ENCODE measurements at places on chromosomes 5 and 9.

GRCh38 chr9:36690412-36691168 lies 117.9 kb downstream of the MELK start:
- DNase-seq: no peak
- no peaks in the 10 kb centered on the region for H3K27me3 ChIP-seq
- H3K36me3 ChIP-seq: no peaks in the 10 kb centered on the region
- no peaks in the 10 kb centered on the region for H3K4me1 ChIP-seq

DNA sequence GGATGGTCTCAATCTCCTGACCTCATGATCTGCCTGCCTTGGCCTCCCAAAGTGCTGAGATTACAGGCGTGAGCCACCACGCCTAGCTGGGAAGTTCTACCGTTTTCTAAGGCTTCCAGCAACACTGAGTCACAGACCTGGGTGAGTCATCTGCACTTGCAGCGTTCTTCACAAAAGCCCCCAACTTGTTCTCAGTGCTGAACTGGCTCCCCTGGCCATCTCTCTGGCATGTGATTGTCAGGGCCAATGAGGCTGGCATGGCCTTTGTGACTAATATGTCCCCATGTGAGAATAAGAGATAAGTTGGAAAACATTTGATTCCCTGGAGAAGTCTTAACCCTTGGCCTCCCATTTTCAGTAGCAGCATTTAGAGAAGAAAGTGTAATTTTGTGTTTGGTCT lies 124.4 kb downstream of the WDR41 start:
- no peaks in the 10 kb centered on the region for H3K36me3 ChIP-seq
- H3K4me3 ChIP-seq: no peak overlapping the region
- no peak for DNase-seq
- no peak overlapping the region for H3K27ac ChIP-seq
- no peaks in the 10 kb centered on the region for H3K27me3 ChIP-seq
- no peaks in the 10 kb centered on the region for H3K4me1 ChIP-seq

GRCh38 chr5:76548525-76549229 lies 74.5 kb downstream of the F2RL2 start:
- H3K27ac ChIP-seq: no peak overlapping the region
- no peak overlapping the region for H3K4me3 ChIP-seq
- DNase-seq: no peak
- H3K27me3 ChIP-seq: no peaks in the 10 kb centered on the region
- peaks cover 20% of the 10 kb centered on the region for H3K4me1 ChIP-seq

- no peak overlapping the region for H3K4me3 ChIP-seq
- no peaks in the 10 kb centered on the region for H3K4me1 ChIP-seq
- peak; percentile 67 for DNase-seq
- no peak overlapping the region for H3K27ac ChIP-seq
- H3K27me3 ChIP-seq: no peaks in the 10 kb centered on the region
- no peaks in the 10 kb centered on the region for H3K36me3 ChIP-seq
Observed at GRCh38 chr9:116360016-116360415, 206.4 kb downstream of the PAPPA start.

- no peaks in the 10 kb centered on the region for H3K27me3 ChIP-seq
- H3K4me3 ChIP-seq: peak overlapping the region; percentile 45
- H3K36me3 ChIP-seq: no peaks in the 10 kb centered on the region
- peak overlapping the region; percentile 87 for H3K27ac ChIP-seq
- peaks cover 10% of the 10 kb centered on the region for H3K4me1 ChIP-seq
Observed at GRCh38 chr5:170633235-170634081, 129.6 kb downstream of the KCNIP1 start.

GRCh38 chr5:105745111-105745510 lies 1925.6 kb downstream of the EFNA5 start:
- H3K27me3 ChIP-seq: no peaks in the 10 kb centered on the region
- H3K27ac ChIP-seq: no peak overlapping the region
- no peaks in the 10 kb centered on the region for H3K4me1 ChIP-seq
- no peaks in the 10 kb centered on the region for H3K36me3 ChIP-seq
- no peak overlapping the region for H3K4me3 ChIP-seq
- DNase-seq: peak; percentile 29

GRCh38 chr9:27355166-27355565 lies 58.2 kb upstream of the EQTN start:
- no peak overlapping the region for H3K4me3 ChIP-seq
- no peaks in the 10 kb centered on the region for H3K27me3 ChIP-seq
- H3K36me3 ChIP-seq: no peaks in the 10 kb centered on the region

DNA sequence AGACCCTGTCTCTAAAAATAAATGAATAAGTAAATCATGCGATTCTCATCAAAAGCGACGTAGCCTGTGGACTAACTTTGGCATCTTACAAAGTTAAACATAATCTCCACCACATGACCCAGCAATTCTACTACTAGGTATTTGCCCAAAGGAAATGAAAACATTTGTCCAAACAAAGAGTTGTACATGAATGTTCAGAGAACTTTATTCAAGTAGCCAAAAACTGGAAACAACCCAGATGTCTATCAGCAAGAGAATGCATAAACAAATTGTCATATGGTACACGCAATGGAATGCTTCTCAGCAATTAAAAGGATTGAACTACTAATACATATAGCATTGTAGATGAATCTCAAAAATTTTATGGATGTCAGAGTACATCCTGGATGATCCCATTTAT lies 82.6 kb downstream of the ADRB2 start:
- no peak overlapping the region for H3K4me3 ChIP-seq
- H3K36me3 ChIP-seq: no peaks in the 10 kb centered on the region
- no peak for DNase-seq
- no peaks in the 10 kb centered on the region for H3K4me1 ChIP-seq

All from kidney (tissue), 22 donors.